ENCODE measurements at places on chromosomes 4 and X.

DNA sequence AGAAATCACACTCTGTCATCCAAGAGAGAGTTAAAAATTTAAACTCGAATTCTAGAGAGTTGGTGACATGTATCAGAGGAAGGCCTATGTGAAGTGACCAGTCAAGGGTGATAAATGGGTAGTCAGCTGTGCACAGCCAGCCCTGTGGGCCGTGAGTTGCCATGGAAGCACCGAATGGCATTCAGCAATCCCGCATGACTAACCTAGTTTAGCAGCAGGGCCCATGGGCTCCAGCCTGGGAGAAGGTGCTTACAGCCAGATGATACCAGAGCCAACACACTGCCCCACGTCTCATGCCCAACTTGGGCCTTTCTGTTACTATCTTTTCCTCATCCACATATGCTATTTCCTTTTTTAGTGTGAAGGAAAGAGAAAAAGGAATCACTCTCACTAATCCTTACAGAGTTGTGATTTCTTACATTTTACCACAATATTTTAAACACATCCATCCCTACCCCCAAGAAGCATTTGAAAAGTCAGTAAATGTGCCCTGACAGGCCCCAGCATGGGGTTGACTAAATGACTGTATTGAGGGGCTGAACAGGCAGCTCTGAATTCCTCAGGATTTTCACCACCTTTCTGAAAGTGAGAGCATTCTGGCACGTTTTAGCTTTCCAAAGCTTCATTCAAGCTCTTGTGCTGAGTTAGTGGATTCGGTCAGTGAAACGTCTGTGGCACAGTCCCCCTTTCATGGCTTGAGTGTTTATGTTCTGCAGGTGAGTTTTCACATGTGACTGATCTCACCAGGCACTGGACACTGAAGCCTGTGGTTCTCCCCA lies 104.2 kb downstream of the AFF1 start:
- no peak for DNase-seq

DNA sequence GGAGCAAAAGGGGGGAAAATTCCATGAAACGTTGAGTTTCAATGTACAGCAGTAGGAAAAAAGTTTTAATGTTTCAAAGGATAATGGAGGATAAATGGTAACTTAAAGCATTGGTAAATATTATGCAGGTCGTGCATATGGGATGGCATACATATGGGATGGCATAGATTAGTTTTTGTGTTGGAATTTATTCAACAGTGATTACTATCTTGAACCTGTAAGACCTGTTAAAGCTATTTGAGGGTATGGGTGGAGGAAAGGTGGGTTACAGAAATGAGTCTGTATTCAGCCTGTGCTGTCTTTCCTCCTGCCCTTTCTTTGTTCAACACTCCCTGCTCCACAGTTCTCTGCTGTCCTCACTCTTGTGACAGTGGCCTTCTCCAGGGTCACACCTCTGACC lies 54.6 kb downstream of the ARHGAP10 start:
- no peak for DNase-seq

GRCh38 chrX:129739578-129739977 lies 799 bp downstream of the XPNPEP2 start:
- DNase-seq, result no peak

GRCh38 chrX:140190441-140191108 lies 225.3 kb upstream of the CXorf66 start:
- DNase-seq, result no peak

DNA sequence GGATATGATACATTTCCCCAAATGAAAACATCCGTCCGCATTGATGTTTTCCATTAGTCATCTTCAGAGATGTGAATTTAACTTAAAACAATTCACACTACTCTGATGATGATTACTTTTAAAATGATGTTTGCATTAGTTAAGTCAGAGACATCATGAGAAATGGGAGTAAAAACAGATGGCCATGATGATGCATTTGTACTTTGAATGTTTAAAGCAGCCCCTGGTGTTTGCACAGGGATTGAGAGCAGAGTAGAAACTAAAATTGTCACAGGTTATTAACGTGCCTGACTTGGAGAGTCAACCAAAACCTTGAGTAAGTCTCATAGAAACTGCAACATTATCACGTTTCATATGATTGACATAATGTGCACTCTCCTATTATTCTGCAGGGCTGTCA lies 117.2 kb downstream of the CFAP299 start:
- no peak for DNase-seq
